ENCODE measurements at places on chromosomes 7 and 10. TPM values are rescaled to one million over a fixed set of nuclear protein-coding genes. Genes with fewer than 3 reads are reported as not detected.

Gene MACC1
- not detected for total RNA-seq

Gene BZW2
- total RNA-seq = 85.9 TPM

Gene DOCK1
- 29.8 TPM for total RNA-seq

Gene TMEM26
- total RNA-seq = not detected

Gene ZC3HAV1L
- total RNA-seq = not detected

Gene SPDYE2
- not detected for total RNA-seq

Gene CPA2
- not detected for total RNA-seq

Gene STRIP2
- total RNA-seq = 6.3 TPM

Gene SHTN1
- 7.7 TPM for total RNA-seq

Gene HIBADH
- total RNA-seq = 120 TPM

Gene RRP12
- total RNA-seq = 47.9 TPM

Gene VIPR2
- total RNA-seq = not detected

Gene HSPA12A
- 9.7 TPM for total RNA-seq

Gene EGR2
- 0.09 TPM for total RNA-seq

Gene PUS7
- 27.8 TPM for total RNA-seq

Gene WDFY4
- total RNA-seq = not detected

Gene AKR1D1
- not detected for total RNA-seq

Gene NANOS1
- 1.3 TPM for total RNA-seq

Gene LOXL4
- 24.9 TPM for total RNA-seq

Gene ECHDC3
- total RNA-seq = not detected

Gene AGAP5
- 2.2 TPM for total RNA-seq

Gene SPDYE11
- total RNA-seq = not detected

Gene OR2A5
- total RNA-seq = not detected

Gene CUZD1
- total RNA-seq = not detected

Gene PLXNA4
- total RNA-seq = 0.36 TPM

Gene PPP1R17
- total RNA-seq = not detected

Gene MSS51
- 0.60 TPM for total RNA-seq

Gene BET1
- 62.2 TPM for total RNA-seq

Gene ABCB4
- total RNA-seq = not detected

Gene LRRC18
- total RNA-seq = not detected

Gene DGKI
- 0.29 TPM for total RNA-seq

Gene EEPD1
- total RNA-seq = 29.2 TPM

Gene ALOX5
- total RNA-seq = 2.0 TPM

Gene WBP1L
- 19.1 TPM for total RNA-seq

Gene IFIT2
- 3.5 TPM for total RNA-seq

Gene GLCCI1
- 3.0 TPM for total RNA-seq

Gene PTER
- total RNA-seq = not detected

Gene C10orf67
- total RNA-seq = not detected

Gene GRIFIN
- total RNA-seq = not detected

Gene FBXL15
- total RNA-seq = 20.0 TPM

Gene KNDC1
- total RNA-seq = 3.2 TPM

Gene GPR22
- not detected for total RNA-seq

Gene GATA3
- total RNA-seq = 0.46 TPM

Gene HABP2
- not detected for total RNA-seq

Data from A172 (cell line).